GM13976 (cell line): ENCODE measurements at places on chromosomes 1 and 21.
A peak's percentile ranks its signal among the peaks of the same experiment; 100 is the strongest.

- DNase-seq, result peak; percentile 71
Measured at GRCh38 chr1:161298116-161298515, 11.7 kb downstream of the MPZ start.

GRCh38 chr1:24266998-24267397 is 52.2 kb upstream of the GRHL3 start:
- DNase-seq, result no peak

GRCh38 chr1:235867903-235868469 is 1.3 kb upstream of the LYST start:
- peak; percentile 59 for DNase-seq

- DNase-seq, result no peak
Measured at GRCh38 chr1:204222764-204223055, 8.9 kb upstream of the GOLT1A start.

- DNase-seq, result no peak
Measured at GRCh38 chr1:77605246-77606026, 77.0 kb downstream of the ZZZ3 start.

- no peak for DNase-seq
Measured at GRCh38 chr1:227891223-227891954, 56.3 kb downstream of the WNT9A start.

DNA sequence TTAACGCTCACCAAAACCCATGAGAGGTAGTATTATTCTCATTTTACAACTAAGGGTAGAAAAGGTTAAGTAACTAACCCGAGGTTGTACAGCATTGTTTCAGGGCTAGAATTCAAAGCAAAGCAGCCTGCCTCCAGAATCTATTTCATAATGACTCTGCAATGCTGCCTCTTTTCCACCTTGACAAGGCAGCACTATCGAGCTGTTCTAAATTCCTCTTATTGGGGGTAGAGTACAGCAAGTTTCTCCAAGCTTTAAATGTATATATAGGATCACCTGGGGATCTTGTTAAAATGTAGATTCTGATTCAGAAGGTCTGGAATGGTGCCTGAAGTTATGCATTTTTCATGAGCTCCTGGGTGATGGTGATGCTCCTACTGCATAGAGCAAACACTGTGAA is 30.1 kb downstream of the WNT2B start:
- no peak for DNase-seq

GRCh38 chr1:169680377-169681019 is 30.9 kb downstream of the SELL start:
- peak; percentile 34 for DNase-seq

DNA sequence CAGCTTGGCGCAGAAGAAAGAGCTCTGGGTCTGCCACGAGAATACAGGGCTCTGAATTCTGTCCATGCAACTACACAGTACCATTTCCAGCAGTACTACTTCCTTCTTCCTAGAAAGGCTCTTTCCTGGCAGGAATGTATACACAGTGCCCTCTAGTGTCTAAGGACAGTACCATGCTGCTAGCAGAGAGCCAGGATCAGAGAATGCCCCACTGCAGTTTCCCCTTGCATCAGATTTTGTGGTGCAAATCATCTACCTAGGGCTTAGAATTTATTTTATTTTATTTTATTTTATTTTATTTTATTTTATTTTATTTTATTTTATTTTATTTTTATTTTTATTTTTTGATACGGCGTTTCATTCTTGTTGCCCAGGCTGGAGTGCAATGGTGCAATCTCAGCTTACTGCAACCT is 50.8 kb downstream of the PAX7 start:
- peak; percentile 79 for DNase-seq

DNA sequence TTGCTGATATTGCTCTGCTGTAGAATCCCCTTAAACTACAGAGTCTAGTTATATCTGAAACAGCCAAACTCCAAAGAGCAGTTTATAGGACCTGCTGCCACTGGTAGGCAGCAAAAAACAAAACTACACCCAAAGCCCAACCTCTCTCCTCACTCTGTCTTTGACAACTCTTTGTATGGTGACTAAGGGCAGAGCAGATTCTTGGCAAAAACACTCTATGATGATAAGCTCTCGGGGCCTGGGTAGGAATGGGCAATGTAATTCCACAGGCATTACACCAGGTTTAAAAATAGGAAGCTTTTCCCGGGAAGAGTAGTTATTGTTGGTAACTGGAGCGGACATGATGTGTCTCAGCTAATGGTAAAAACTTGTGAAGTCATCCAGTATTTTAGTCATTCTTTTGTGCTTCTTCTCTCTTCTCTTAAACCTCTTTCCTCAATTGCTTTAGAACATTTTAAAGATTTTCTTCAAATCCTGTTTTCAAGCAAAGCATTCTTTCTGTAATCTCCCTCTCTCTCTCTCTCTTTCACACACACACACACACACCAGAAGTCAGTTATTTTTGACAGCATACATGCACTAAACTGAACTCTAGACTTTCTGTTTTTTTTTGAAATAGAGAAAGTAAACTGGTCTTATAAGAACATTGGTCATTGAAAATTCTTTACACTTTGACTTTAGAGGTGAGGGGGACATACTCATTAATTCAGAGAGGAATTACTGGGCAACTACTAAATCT is 193.5 kb downstream of the PAPPA2 start:
- DNase-seq, result no peak

DNA sequence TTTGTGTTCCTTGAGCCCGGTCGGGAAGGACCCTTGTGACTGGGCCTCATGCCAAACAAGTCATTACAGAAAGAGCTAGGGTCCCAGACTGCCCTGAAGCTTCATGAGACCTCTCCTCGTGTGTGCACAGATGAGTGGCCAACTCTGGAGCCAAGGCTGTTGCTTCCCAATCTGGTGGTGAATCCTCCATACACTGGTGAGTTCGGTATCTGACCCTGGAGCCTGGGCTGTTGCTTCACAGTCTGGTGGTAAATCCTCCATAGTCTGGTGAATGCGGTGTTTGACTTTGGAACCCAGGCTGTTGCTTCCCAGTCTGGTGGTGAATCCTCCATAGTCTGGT is 737.8 kb downstream of the MATN1 start:
- DNase-seq, result no peak

DNA sequence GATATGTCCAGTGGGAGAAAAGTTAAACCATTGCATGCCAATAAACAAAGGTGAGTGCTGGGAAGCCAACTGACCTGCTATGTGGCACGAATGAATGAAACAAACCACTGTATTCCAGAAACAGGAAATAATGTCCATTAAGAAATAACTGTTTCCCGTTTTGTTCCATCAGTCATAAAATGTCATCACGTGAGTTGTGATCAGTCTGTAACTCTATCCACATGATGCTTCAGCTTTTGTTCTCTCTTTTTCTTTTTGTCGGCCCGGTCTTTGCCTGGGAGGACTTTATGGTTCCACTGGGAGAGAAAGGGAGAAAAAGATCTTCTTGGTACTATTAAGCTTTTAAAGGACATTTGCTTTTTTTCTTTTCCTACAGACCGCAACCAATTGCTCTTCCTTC is 179.9 kb downstream of the TGFB2 start:
- no peak for DNase-seq

DNA sequence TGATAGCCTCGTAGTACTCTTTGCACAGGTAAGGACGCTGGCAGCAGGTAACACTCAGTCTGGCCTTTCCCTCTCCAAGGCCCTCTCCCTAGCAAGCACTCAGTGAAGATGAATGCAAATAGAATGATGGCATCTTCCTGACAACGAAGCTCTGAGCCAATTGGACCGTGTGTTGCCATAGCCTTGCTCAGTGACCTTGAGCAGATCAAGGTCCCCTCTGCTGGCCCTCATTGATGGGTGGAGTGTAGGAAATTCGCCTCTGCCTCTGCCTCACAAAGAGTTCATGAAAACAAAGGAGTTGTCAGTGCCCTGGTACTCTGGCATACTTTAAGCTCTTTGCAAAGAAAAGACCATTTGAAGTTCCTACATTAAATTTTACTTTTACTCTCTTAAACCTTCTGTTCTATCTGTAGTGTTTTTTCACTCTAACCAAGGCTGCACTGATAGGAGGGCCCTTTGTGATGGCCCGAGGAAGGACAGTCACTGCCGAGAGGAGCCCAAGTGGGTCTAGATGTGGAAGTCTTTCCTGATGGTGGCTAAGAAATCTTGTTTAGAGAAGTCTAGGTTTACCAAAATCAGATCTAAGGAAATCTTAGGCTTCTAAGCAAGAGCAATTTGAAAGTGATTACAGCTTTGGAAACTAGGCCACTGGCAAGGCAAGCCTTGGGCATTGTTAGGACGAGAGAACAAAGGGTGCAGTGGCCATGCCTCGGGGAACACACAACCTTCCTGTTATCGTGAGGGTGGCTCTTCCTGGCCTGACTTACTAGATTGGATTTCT is 38.2 kb downstream of the SMYD2 start:
- DNase-seq, result no peak

GRCh38 chr1:27364696-27365371 is 1.9 kb downstream of the MAP3K6 start:
- no peak for DNase-seq

DNA sequence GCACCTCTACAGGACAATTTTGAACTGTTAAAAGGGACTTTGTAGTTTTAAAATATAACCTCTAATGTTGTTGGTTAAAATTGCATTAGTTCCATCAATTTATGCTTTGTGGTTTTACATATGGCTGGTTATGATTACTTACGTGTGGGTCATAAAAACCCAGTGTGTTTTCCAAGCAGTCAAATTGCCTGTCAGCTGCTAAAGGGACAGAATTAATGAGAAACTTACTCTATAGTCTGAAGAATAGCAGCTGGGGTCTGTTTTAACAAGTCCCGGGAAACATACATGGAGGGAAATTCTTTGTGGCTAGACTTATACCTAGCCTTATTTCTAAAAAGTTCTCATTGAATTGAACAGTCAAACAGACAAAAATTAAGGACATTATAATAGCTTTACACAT is 820.9 kb upstream of the ADGRL4 start:
- DNase-seq, result no peak
